Cerebellum (tissue), 4 donors: ENCODE measurements at places on chromosomes 7 and 10. TPM values are rescaled to one million over a fixed set of nuclear protein-coding genes. Genes with fewer than 3 reads are reported as not detected.

UCMA gene
- total RNA-seq = not detected

KCND2 gene
- total RNA-seq = 102 TPM

TSPAN15 gene
- 15.1 TPM for total RNA-seq

RARRES2 gene
- 4.1 TPM for total RNA-seq

WEE2 gene
- 0.45 TPM for total RNA-seq

ACSL5 gene
- total RNA-seq = 2.0 TPM

SCIN gene
- 2.5 TPM for total RNA-seq

GRM8 gene
- total RNA-seq = 25.2 TPM

HTR7 gene
- total RNA-seq = 2.2 TPM

BICC1 gene
- 6.4 TPM for total RNA-seq

ATOH7 gene
- total RNA-seq = 1.5 TPM

UBTD1 gene
- total RNA-seq = 2.3 TPM

MNX1 gene
- not detected for total RNA-seq

CPA4 gene
- total RNA-seq = 1.00 TPM

STK31 gene
- 1.5 TPM for total RNA-seq

CPED1 gene
- 6.0 TPM for total RNA-seq

GPR26 gene
- 12.0 TPM for total RNA-seq

CHPF2 gene
- 14.2 TPM for total RNA-seq

GSTO2 gene
- total RNA-seq = 2.2 TPM

ADGRA1 gene
- 3.4 TPM for total RNA-seq

BTRC gene
- 36.3 TPM for total RNA-seq

NUDT13 gene
- 1.00 TPM for total RNA-seq

NPFFR1 gene
- 0.54 TPM for total RNA-seq

GOT1 gene
- total RNA-seq = 23.4 TPM

FOXI2 gene
- total RNA-seq = not detected

CYP3A7 gene
- total RNA-seq = 0.45 TPM

HMX2 gene
- not detected for total RNA-seq

RGR gene
- total RNA-seq = 0.91 TPM

DPYSL4 gene
- 44.5 TPM for total RNA-seq

RPEL1 gene
- not detected for total RNA-seq

IRF5 gene
- total RNA-seq = 2.5 TPM

GALNT17 gene
- total RNA-seq = 41.3 TPM
